Activated CD4-positive, CD25-positive, alpha-beta regulatory T cell (primary cell): ENCODE measurements at places on chromosomes 1 and 21.

- DNase-seq = no peak
Observed at GRCh38 chr21:35857095-35857494, 203.2 kb downstream of the SETD4 start.

DNA sequence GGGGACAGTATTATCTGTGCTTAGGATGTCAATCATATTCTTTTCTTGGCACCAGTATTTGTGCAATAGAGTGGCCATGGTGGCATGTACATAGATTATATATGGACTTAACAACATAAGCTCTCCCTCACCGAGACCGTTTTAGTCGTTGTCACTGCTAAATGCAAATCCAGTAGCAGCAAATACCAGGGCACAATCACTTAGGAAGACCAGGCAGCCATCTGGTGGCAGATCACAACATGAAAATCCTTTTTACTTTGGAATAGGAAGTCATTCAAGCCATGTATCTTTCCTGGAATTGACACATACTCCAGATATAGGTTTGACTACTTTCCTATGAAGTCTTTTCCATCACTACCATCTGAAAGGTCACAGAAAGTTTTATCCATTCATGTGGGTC, 53.2 kb upstream of the C1orf87 start:
- DNase-seq = no peak

- DNase-seq = no peak
Observed at GRCh38 chr1:150765296-150765976, at the start of gene CTSS. Gene CTSS, minus strand, starts transcription at chr1:150765778. Its CDS starts 1,015 bp downstream, at chr1:150764763.

DNA sequence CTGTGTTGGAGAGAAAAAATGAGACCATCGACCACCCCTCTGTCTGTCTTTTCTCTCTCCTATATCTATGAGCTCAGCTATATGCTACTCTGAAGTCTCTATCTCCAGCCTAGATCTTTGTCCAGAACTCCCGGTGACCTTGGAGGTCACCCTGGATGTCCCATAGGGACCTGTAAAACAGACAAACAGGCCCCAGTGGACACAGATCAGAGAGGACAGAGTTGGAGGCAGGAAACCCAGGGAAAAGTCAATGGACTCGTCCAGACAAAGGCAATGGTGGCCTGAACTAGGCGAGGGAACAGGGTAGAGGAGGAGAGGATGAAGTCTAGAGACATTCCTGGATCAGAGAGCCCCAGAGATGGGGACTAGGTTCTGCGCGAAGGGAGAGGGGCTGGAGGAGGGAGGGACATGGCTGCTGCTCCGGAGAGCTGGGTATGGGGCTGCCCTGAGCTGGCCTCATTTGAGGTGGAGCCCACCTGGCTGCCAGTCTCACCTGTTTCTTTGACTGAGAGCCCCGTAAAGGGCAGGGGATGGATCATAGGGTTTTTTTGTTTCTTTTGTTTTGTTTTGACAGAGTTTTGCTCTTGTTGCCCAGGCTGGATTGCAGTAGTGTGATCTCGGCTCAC, 10.6 kb upstream of the MARCKSL1 start:
- DNase-seq = no peak

- no peak for DNase-seq
Observed at GRCh38 chr1:11168731-11169130, 20.4 kb upstream of the ANGPTL7 start.

DNA sequence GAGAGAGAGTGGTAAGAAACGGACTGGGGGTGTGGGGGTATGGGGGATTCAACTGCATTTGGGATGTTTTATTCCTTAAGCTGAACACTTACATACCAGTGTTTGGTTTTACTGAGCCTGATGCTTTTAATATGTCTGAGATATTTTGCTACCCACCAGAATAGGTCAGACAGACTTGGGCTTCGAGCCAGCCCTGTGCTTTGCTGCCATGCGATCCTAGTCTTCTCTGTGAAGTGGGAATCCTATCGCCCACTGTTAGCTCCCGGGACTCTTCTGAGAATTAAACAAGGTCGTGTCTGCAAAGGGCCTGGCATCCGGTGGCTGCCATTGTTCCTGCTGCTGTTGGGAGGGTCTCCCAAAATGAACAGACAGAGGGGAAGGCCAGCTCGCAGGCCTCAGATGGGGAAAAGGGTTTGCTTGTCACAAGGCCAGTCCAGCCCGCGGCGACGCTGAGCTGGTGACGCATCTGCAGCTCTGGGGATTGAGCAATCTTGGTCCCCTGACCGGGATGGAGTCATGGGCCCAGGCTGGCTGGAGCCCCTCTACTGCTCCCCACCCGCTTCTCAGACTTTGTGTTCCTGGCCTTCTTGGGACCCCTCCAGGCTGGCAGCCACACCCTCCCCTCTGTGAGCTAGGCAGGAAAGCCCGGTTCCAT, 26.9 kb upstream of the ECE1 start:
- no peak for DNase-seq

GRCh38 chr1:55716610-55717009, 501.4 kb upstream of the USP24 start:
- DNase-seq = no peak
